ENCODE measurements at places on chromosomes 2 and 18. TPM values are rescaled to one million over a fixed set of nuclear protein-coding genes. Genes with fewer than 3 reads are reported as not detected.
A peak's percentile ranks its signal among the peaks of the same experiment; 100 is the strongest.

DNA sequence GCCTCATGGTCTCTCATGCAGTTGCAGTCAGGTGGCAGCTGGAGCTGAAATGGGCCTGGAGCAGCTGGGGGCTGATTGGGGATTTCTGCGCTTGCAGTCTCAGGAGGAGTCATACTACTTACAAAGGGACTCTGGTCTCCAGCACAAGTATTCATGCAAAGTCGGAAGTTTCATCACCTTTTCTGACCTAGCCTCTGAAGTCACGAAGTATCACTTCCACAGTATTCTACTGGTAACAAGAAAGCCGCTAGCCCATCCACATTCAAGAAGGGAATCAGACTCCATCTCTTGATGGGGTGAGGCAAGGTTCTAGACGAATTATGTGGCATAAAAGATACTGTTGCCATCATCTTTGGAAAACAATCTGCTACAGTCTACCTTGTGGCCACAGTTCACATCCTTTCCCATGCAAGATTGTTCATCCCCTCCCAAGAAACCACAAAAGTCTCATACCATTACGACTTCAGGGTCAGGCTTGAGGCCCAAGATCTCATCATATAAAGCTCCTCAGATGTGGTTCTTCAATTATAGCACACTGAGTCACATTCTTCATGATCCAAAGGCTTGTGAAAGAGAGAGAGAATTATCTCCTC, 95.3 kb downstream of the SMC6 start:
- H3K36me3 ChIP-seq, result peaks cover 10% of the 10 kb centered on the region
- no peaks in the 10 kb centered on the region for H3K27me3 ChIP-seq
- H3K27ac ChIP-seq, result no peak overlapping the region
- H3K4me3 ChIP-seq, result no peak overlapping the region
- DNase-seq, result no peak
- no peaks in the 10 kb centered on the region for H3K4me1 ChIP-seq

DNA sequence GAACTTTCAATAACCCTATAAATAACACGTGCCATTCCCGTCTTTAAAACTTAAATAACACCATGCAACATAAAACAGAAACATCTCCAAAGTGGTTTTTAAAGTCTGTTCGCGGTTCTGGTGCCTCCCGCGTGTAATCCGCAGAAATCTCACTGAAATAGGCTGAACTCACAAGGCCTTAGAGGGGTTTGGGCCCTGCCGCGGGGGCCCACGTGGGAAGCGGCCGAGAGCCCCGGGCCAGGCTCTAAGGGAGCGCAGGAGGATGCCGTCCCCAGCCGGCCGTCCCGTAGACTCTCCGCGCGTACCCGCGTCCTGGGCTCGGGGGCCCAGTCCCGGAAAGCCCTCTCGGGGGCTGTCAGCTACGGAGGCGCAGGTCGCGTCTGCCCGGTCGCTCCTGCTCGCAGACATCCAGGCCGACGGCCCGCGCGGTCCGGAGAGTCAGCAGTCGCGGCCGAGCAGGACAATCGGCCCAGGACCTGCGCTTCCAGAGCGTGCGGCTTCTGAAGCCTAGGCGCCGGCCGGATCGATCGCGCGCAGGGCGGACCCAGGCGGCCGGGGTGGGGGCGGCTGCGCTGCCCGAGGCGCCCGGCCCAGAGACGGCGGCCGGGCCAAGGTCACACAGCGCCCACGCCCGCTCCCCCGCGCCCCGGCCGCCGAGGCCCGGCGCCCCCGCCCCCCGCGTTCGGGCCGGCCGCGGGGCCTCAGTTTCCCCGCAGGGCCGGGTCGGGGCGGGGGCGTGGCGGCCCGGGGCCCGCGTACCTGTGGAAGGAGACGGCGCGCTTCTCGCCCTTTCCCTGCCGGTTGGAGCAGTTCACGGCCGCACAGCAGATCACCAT, 558 bp downstream of the THAP4 start:
- no peaks in the 10 kb centered on the region for H3K27me3 ChIP-seq
- peak; percentile 27 for DNase-seq
- H3K36me3 ChIP-seq, result peaks cover 16% of the 10 kb centered on the region
- peaks cover 30% of the 10 kb centered on the region for H3K4me1 ChIP-seq
- peak overlapping the region; percentile 28 for H3K27ac ChIP-seq

- H3K36me3 ChIP-seq, result no peaks in the 10 kb centered on the region
- no peaks in the 10 kb centered on the region for H3K4me1 ChIP-seq
- no peak overlapping the region for H3K27ac ChIP-seq
- H3K27me3 ChIP-seq, result no peaks in the 10 kb centered on the region
Observed at GRCh38 chr2:56474412-56475158, 290.8 kb downstream of the CCDC85A start.

DNA sequence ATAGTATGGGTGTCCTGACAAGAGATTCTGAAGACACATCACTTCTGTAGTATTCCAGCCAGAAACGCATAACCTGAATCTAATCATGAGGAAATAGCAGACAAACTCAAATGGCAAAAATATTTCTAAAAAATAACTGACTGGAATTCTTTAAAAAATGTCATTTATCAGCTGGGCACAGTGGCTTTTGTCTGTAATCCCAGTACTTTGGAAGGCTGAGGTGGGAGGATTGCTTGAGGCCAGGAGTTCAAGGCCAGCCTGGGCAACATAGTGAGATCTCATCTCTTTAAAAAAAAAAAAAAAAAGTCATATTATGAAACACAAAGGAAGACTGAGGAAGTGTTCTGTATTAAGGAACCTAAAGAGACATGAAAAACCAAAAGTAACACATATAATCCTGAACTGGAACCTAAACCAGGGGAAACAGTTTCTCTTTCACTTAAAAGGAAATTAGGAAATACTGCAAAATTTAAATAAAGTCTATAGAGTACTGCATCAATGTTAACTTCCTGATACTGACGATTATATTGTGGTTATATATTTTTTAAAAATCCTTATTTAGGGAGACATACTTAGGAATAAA, 29.9 kb downstream of the SESTD1 start:
- no peaks in the 10 kb centered on the region for H3K27me3 ChIP-seq
- H3K4me1 ChIP-seq, result peaks cover 6% of the 10 kb centered on the region
- DNase-seq, result no peak
- H3K27ac ChIP-seq, result no peak overlapping the region
- H3K36me3 ChIP-seq, result no peaks in the 10 kb centered on the region

DNA sequence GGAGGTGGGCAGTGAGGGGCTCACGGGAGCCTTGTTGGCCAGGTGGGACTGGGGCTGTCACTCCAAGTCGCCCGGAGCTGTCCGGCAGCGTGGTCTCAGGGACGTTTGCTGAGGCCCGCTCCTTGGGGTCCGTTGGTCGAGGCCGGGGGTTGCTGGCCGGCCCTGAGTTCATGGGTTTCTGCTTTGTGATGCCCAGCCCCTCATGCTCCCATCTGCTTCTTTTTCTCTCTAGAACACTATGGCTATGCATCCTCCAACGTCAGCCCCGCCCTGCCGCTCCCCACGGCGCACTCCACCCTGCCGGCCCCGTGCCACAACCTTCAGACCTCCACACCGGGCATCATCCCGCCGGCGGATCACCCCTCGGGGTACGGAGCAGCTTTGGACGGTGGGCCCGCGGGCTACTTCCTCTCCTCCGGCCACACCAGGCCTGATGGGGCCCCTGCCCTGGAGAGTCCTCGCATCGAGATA, 14.5 kb downstream of the NFATC1 start:
- peaks cover 15% of the 10 kb centered on the region for H3K4me1 ChIP-seq
- peaks cover 16% of the 10 kb centered on the region for H3K36me3 ChIP-seq
- no peak overlapping the region for H3K27ac ChIP-seq
- H3K4me3 ChIP-seq, result no peak overlapping the region
- no peaks in the 10 kb centered on the region for H3K27me3 ChIP-seq
- DNase-seq, result no peak

DNA sequence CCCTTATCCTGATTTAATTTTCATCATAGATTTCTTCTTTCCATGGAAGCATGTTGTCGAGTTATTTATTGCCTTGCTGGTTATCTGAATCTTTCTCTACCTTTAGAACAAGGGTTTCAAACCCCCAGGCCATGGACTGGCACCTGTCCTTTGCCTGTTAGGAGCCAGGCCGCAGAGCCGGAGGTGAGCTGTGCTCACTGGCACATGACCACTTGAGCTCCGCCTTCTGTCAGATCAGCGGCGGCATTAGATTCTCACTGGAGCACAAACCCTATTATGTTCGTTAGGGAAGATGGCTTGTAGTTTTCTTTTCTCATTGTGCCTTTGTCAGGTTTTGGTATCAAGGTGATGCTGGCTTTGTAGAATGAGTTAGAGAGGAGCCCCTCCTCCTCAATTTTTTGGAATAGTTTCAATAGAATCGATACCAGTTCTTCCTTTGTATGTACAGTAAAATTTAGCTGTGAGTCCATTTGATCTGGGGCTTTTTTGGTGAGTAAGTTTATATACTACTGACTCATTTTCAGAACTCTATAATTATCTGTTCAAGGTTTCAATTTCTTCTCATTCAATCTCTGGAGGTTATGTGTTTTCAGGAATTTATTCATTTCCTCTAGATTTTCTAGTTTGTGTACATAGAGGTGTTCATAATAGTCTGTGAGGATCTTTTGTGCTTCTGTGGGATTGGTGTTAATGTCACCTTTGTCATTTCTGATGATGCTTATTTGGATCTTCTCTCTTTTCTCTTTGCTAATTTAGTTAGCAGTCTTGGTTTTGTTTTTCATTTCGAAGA, 668.0 kb upstream of the FAM98A start:
- no peaks in the 10 kb centered on the region for H3K27me3 ChIP-seq
- no peak overlapping the region for H3K4me3 ChIP-seq
- no peak overlapping the region for H3K27ac ChIP-seq
- no peak for DNase-seq
- no peaks in the 10 kb centered on the region for H3K4me1 ChIP-seq
- no peaks in the 10 kb centered on the region for H3K36me3 ChIP-seq

- no peak for DNase-seq
- H3K36me3 ChIP-seq, result no peaks in the 10 kb centered on the region
- H3K27ac ChIP-seq, result no peak overlapping the region
Observed at GRCh38 chr2:130759906-130760753, 4.8 kb downstream of the AMER3 start.

DNA sequence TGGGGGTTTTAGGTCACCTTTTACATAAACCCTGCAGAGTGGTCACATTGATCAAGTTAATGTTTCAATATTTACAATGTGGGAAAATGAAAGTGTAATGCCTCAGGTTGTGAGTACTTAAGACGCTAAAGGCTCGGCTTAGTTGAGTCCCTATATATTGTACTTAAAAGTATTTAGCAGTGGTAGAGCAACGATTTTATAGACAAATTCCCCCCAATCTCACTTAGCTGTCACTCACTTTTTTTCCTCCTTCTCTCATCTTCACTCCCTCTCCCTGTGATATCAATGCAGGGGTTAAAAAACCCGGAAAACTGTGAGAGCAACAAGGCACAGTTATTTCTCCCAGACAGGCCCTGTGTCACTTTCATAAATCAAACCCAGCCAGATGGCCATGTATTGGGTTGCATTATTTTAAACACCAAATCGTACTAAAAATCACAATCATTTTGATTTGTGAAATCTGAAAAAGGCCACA, 5.4 kb downstream of the POU3F3 start:
- no peak overlapping the region for H3K4me3 ChIP-seq
- H3K4me1 ChIP-seq, result peaks cover 24% of the 10 kb centered on the region
- no peaks in the 10 kb centered on the region for H3K36me3 ChIP-seq
- H3K27me3 ChIP-seq, result peaks cover 76% of the 10 kb centered on the region
- H3K27ac ChIP-seq, result no peak overlapping the region

Gene MC2R
- not detected for total RNA-seq

Gene MEP1B
- total RNA-seq, result not detected

Gene GALNT14
- not detected for total RNA-seq

Gene SYT4
- not detected for total RNA-seq
